ENCODE measurements at places on chromosomes 1 and 21.

DNA sequence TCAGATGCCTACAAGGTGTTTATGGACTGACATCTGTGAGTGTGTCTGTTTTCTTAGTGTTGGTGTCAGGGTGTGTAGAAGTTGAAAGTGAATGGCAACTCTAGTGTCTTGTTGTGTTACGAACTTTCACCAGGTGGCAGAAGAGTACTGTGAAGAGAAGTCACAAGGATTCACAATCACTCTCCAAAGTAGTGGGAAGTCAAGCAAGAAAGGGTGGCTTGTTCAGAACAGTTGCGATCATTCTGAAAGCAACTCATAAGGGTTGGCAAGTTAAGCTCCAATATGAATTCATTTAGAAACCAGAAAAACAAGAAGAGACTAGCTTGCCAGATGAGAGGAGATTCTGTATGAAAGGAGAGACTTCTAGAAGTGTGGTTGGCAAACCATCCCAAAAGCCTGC lies 86.1 kb downstream of the FASLG start:
- DNase-seq, result peak; percentile 70

GRCh38 chr1:172359491-172359999 lies 60.9 kb upstream of the C1orf105 start:
- no peak for DNase-seq

DNA sequence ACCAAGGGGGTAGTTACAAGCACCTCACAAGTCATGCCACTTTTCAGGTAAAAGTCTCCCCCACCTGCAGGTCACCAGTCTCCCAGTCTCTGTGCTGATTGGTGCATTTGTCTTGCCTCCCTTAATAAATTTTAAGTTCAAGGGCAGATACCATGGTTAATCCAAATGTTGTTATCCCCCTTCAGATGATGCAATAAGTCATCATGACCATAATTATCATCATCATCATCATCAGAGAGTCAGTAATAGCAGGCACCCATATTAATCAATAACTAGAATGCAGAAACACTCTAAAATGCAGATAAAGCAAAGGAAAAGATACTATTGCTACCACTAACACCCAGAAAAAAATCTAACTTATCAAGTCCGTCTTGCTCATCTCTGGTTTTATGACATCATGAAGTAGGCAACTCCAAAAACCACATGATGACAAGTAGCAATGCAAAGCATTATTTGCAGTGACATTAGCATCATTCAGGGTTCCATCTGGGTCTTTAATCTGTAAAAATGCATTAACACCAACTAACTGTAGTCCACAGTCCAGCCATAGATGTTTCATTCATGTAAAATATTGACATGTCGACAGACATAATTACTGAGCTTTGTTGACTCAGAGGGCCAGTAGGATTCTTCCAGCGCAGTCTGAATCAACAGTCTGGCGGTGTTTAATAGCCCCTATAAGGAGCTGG lies 492.0 kb upstream of the RUNX1 start:
- peak; percentile 58 for DNase-seq

DNA sequence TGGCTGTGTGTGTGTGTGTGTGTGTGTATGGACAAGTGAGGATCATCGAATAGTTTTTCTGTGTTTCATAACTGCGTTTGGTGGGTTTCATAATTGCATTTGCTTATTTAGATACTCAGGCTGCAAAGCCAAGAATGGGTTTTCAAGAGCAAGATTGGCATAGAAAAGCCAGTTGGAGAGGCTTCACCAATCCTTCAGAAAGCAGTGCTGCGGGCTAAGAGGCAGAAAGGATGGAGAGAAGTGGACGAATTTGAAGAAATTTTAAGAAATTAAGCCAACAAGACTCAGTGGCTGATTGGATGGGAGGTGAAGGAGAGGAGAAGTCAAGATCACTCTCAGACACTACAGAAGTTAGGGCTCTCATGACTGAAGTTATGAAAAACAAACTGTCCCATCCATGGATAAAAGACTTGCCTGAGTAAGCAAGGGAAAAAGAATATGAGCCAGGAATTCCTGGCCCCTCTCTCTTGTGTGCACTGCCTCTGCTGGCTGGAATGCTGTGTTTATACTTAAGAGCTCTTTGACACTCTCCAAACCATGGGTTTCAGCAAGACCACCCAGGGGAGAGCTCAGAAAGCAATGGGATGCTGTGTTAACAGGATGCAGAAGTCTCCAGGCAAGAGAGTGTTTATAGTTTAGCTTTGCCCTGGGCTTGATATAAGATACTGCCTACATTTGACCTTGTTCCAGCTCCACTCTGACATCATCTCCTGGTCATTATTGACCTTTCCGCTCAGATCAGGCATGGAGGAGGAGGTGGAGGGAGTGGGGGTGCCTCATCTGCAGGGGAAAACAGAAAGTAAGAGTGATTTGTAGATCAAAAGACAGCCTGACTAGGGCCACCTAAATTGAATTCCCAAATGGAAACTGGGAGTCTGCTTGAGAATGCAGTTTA lies 232.0 kb upstream of the PLXNA2 start:
- no peak for DNase-seq

- no peak for DNase-seq
Measured at GRCh38 chr1:202540014-202540413, 170.2 kb downstream of the SYT2 start.

DNA sequence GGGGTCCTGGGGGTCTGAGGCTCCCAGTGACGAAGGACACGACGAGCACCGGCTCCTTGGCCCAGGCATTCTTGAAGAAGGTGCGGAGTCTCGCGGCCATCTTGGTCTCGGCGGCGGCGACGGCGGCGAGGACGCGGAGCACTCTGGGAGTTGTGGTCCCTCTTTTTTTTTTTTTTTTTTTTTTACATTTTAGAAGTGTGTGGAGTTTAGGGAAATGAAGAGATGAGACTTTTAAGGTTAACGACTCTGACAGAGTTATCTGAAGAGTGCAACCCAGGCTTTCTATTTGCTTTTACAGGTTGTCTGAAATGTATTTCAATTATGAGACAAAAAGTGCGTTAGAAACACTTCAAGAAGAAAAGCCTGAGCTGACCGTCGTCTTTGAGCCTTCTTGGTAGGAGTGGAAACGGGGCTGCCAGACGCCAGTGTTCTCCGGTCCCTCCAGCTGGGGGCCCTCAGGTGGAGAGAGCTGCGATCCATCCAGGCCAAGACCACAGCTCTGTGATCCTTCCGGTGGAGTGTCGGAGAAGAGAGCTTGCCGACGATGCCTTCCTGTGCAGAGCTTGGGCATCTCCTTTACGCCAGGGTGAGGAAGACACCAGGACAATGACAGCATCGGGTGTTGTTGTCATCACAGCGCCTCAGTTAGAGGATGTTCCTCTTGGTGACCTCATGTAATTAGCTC lies 9.7 kb downstream of the OR2B11 start:
- peak; percentile 78 for DNase-seq

DNA sequence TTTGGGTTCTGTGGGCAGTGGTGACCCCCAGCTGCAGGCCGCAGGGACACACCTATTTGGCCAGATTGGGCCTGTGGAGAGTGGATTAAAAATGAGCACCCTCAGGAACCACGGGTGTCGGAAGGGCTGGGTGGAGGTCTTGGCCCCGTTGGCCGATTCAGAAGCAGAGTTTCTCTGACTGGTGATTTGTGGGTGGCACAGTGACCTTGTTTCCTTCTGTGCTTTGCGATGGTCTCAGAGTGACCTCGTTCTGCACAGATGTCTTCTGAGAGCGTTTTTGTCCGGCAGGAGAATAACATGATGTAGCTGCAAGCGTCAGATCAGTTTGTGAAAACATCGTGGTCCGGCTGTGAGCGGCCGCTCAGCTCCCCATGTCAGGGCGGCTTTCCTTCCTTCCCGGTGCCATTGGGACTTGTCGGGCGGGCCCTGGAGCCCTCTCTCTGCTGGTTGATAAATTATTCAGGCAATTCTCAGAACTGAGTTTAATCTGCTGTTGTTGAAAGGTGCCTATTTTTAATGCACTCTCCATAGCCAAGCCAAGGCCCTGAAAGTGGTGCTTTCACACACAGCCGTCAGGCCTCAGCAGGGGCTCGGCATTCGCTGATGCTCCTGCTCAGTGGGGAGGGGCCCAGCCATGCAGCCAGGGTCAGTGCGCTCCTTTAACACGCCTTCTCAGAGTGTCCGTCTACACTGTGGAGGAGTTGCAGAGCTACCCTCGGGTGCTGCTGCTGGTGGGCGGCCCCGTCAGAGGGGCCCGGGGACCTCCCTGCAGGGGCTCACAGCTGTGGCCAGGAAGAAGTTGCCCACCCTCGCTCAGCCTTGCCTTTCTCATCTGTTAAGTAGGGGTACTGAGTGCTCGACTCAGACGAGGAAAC lies 26.8 kb downstream of the TRPM2 start:
- no peak for DNase-seq

- DNase-seq, result no peak
Measured at GRCh38 chr1:48889082-48889481, 112.4 kb upstream of the BEND5 start.

DNA sequence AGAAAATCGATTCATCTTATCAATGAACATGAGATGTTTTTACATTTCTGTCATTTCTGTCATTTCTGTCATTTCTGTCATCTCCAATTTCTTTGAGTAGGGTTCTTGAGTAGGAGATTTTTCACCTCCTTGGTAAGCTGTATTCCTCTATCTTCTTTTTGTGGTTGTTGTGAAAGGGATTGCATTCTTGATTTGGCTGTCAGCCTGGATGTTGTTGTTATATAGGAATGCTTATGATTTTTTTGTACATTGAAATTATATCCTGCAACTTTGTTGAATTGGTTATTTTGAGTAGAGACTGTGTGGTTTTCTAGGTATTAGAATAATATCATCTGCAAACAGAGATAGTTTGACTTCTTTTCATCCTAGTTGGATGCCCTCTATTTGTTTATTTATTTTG lies 1233.7 kb downstream of the PLA2G4A start:
- no peak for DNase-seq

- DNase-seq, result no peak
Measured at GRCh38 chr1:172818841-172819527, 160.1 kb downstream of the FASLG start.

GRCh38 chr21:43305336-43305665 lies 121.6 kb downstream of the SIK1 start:
- no peak for DNase-seq

- DNase-seq, result no peak
Measured at GRCh38 chr1:219330669-219331068, 157.0 kb downstream of the LYPLAL1 start.

GRCh38 chr21:43268086-43268803 lies 99.4 kb downstream of the CRYAA start:
- no peak for DNase-seq

- peak; percentile 32 for DNase-seq
Measured at GRCh38 chr1:235317168-235317567, 10.8 kb downstream of the ARID4B start.

GRCh38 chr1:160827418-160827817 lies 31.4 kb downstream of the LY9 start:
- no peak for DNase-seq

- DNase-seq, result peak; percentile 89
Measured at GRCh38 chr1:244322791-244323521, 128.8 kb downstream of the ADSS2 start.

GRCh38 chr1:34140011-34140676 lies 24.9 kb downstream of the CSMD2 start:
- no peak for DNase-seq

DNA sequence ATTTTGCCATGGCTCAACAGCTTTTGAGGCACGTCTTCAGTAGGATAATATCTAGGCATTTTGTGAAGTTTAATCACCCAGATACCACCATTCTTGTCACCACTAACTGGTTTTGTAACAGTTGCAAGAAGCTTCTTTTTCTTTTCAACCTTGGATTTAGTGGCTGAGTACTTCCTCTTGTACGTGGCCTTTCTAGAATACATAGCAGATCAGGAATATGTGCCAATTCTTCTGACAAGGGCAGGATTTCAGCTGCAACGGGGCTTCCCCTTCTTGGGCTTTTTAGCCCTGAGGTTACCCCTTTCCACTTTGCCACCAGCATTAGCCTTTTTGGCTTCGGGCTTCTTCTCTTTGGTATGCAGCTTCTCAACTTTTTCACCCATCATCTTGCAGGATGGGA lies 79.3 kb upstream of the WARS2 start:
- DNase-seq, result no peak

All from GM03348 (cell line).